Stimulated activated CD8-positive, alpha-beta memory T cell treated with anti-CD3 and anti-CD28 coated beads, Interleukin-2, amount 100 ng/mL, for 48 hours (primary cell): ENCODE measurements at places on chromosomes 4 and X.

GRCh38 chr4:147345662-147346061 lies 135.2 kb upstream of the EDNRA start:
- no peak for DNase-seq

- no peak for DNase-seq
Observed at GRCh38 chrX:34749896-34750295, 92.8 kb upstream of the TMEM47 start.

GRCh38 chr4:24252121-24252520 lies 332.2 kb downstream of the DHX15 start:
- no peak for DNase-seq

GRCh38 chr4:47222276-47222675 lies 190.9 kb downstream of the GABRB1 start:
- DNase-seq: no peak

DNA sequence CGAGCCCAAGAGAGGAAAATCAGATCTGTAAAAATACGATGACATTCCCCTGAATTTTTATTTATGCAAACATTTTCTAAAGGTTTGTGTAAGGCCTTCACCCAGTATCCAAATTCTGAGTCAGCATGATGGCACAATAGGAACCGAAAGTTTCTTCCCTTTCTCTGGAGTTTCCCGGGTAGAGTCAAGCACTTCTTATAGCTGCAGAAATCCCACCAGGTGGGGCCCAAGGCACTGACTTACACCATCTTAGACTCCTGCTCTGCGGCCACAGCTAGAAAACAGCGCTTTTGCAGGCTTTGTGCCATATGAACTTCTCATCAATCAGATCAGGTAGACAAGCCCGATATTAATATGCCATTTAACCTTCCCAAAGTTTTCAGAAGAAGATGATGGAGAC lies 13.4 kb downstream of the LEF1 start:
- DNase-seq: no peak

DNA sequence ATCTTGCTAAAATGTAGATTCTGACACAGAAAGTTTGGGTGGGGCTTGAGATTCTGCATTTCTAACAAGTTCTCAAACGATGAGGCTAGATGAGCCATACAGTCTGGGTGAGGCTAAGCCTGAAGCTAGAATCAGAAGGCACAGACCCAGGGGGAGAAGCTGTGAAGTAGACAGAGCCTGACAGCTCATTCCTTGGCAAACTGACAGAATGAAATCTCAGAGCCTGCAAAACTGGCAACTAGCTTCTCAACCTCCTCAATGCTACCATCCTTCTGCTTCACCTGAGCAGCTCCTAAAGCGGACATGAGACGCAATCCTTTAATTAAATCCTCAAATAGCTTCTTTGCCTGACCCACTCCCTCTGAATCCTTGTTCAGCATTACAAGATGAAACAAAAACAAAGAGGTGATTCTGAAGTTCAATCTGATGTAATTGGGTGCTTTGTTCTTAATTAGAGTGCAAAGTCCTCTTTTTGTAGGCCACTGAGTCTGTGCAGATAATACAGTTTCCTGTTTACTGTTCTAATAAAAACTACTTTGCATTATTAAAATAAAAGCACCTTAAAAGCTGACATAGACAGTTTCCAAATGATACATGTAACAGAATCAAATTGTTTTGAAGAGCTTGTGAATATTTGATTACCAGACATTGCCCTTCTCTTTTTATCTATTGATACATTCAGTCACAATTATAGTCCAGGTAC lies 71.0 kb upstream of the BMP2K start:
- no peak for DNase-seq

DNA sequence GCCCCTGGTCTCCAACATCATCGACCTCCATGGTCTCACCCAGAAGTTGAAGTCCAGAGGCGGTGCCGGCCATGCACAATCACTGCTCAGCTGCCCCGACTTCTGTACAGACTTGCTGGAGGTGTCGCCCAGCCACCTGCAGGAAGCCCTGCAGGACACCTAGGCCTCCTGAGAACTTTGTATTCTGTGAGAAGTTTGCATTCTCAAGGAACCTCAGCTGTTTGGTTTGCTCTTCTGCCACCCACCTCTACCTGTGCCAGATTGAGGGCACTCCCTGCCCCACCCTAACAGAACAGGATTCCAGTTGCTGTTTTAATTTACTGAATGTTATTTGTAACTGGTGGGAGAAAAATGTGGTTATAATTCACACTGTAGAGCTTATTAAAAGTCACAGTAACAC lies 46.8 kb downstream of the TRIM61 start:
- DNase-seq: no peak

GRCh38 chrX:24934279-24934678 lies 81.5 kb downstream of the ARX start:
- no peak for DNase-seq

DNA sequence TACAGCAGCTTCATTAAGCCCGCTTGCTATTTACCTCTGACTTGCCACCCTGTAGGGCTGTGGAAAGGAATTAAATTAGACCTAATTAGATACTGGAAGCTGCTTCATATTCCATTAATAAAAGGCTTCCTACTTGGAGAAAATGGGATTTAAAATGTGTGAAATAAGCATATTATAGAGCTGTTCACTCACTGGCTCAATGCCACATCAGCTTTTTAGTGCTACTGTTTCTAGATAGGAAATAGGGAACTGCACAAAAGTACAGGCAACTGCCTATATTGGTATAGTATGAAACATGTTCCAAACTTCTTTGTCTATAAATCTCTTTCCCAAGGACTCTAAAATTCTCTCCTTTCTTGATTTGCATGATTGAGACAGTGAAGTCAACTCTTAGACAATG lies 407.9 kb upstream of the AADAT start:
- no peak for DNase-seq

GRCh38 chr4:86657910-86658309 lies 63.8 kb downstream of the PTPN13 start:
- no peak for DNase-seq

GRCh38 chr4:105147553-105148161 lies 981 bp downstream of the TET2 start:
- DNase-seq: peak; percentile 11

DNA sequence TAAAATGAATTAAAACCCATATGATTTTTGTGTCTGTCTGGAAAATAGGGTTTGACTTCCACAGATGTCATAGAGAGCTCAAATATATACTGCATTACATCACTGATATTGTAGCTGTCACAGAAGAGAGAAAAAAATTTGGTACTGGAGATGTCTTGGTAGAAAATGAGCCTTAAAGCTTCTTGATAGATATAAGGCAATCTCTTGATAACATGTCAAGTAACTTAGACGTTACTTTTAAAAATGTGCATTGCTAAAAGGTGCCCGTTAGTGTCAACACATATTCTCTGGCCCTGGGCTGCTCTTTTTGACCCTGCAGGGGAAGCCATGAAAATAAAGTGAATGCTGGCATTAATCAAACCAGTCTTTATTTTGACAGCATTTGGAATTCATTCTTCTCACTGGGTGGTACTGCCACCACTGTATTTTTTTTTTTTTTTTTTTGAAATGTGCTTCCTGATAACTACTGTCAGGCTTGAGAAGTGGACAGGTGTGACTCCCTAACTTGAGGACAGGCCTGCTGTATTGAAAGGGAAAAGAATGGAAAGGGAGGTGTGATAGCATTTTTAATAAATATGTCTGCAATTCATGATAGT lies 53.0 kb upstream of the RAPGEF2 start:
- DNase-seq: no peak

- no peak for DNase-seq
Observed at GRCh38 chrX:108022491-108023089, 22.3 kb upstream of the VSIG1 start.

DNA sequence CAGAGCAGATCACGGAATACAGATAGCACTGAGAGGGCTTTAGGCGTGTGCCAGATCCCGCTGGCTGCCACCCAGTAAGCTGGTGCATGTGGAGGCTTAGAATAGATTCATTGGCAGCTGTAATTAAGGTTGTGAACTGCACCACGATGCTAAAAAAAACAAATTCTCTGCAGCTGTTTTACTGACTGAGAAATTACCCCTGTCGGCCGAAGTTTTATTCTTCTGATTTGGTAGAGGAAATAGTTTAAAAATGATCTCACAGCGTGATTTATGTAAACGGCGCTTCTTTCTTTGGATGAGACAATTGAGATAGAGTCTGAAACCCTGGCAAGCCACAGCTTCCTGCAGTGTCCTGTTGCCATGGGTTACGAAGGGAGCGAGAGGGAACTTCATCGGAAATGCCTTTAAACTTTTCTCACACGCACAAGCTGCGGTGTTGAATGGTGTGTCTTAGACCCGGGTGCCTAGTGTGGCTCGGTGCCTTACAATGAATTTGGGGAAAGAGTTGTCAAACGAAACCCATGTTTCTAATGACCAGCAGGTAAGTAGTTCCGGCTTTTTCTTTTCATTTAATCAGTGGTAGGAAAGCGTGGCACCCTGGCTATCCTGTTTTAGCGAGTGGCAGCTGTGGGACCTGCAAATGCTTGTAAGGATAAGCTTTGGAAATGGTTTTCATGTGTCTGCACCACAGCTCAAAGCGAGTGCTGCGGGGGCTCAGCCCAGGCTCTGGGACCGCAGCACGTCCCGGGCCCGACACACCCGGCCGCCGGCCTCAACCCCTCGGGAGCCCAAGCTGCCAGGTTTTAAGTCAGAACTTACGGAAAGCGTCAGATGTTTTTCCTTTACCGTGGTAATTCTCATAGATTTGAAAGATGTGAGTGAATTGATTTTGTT lies 71.7 kb upstream of the HGFAC start:
- DNase-seq: no peak

- DNase-seq: no peak
Observed at GRCh38 chr4:140343303-140343702, 30.1 kb upstream of the SCOC start.

DNA sequence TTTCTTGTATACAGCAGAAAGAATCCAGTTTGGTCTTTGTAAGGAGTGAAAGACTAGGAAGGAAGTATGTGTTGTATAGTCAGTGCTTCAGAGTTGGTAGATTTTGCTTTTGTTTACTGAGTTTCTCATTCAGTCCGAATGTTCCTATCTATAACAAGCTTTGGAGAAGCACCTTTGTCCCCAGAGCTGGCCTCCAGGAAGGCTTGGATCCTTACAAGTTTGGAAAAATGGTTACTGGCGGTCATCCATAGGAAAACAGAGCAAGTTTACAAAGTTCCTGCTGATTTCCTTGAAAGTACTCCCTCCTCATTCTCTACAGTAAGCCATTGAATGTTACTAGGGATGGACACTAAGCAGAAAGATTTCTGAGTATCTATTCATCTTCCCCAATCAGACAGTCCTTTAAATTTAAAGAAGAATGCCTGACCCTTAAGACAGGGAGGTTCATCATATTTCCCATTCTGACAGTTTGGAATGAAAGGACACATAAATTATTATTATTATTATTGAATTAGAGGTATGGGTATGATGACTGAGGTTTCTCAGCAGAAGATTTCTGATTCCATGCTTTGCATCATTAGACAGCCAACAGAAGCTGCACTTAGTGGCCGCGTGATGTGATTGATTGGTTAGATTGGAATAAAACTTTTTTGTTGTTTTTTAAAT lies 35.8 kb downstream of the FAT4 start:
- DNase-seq: no peak

GRCh38 chrX:55648434-55648833 lies 25.2 kb downstream of the FOXR2 start:
- DNase-seq: no peak

DNA sequence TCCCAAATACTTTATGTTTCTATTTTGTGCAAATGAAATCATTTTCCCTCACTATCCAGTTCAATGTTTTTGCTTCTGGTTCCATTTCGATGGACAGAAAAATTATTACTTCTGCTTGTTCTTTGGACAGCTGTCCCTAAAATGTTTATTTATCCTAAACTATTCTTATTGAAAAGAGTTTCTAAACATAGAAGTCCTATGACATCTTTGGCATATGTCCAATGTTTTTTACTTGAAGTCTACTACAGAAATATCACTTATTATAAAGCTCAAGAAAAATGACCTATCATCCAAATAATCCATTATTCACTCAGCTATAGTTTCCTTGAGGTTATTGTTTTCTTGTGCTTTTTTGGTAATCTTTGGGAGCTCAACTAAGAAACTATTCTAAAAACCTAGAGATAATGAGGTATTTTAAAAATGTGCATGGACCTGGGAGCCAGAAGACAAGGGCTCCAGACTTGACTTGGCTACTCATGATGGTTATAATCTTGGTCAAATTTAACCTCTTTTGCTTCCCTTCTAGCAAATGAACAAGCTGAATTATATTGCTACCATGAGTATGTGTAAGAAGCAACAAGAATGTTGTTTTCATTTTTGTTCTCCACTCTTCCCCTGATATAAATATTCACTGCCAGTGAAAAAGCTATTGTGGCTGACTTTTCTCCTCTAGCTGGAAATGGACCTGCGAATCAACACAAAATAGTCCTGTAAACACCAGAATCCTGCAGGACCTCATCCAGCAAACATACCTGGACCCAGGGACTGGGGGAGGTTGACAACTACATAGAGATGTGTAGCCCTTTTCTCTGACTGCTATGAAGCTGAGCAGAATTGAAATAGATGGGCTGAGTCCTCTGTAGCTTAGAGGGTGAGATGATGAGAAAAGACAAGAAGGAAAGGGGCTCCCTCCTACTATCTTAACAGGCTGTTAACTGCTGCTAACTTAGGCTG lies 137.4 kb downstream of the FRYL start:
- DNase-seq: no peak

DNA sequence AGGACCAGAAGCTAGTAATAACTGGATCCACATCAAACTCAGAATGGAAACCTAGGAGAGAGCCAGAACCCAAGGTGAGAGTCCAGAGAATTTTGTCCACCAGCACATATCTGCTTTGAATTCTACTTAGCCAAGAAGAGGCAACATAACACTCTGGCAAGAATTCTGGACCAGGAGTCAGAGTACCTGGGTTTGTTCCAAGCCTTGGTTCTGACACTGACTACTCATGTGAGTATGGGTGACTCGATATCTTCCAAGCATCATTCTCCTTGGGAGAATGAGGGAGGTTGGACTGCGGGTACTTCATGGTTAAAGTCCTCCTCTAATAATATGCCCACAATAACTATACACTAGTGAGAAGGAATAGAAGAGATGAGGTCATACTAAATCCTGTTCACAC lies 144.0 kb upstream of the JADE1 start:
- DNase-seq: no peak

- DNase-seq: no peak
Observed at GRCh38 chr4:133161570-133162295, 12.6 kb downstream of the PCDH10 start.

DNA sequence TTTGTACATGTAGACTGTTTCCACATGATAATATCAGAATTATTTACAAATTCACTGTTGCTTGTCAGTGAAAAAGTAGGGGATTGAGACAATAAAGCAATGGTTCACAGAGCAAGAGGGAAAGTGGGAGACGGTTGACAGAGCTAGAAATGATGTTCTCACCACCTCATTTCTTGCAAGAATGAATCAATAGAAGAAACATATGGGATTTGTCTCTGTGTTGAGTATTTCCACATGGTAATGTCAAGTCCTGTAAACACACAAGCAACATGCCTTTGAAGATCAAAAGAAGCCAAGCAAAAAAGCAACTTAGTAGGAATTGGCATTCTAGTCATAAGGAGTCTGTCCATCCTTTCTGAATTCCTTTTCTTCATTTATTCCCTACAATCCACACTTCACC lies 1806.6 kb upstream of the AGA start:
- no peak for DNase-seq

GRCh38 chr4:158962393-158962792 lies 140.5 kb upstream of the RAPGEF2 start:
- no peak for DNase-seq
